HCT116 (cell line): ENCODE measurements at places on chromosomes 11 and 22. TPM values are rescaled to one million over a fixed set of nuclear protein-coding genes. Genes with fewer than 3 reads are reported as not detected.

Gene LDHA
- total RNA-seq, result 974 TPM

Gene RPL3
- 2,966 TPM for total RNA-seq

Gene SLC15A3
- not detected for total RNA-seq

Gene OR4S2
- not detected for total RNA-seq

Gene OR2AG2
- 0.07 TPM for total RNA-seq

Gene MN1
- 2.9 TPM for total RNA-seq

DNA sequence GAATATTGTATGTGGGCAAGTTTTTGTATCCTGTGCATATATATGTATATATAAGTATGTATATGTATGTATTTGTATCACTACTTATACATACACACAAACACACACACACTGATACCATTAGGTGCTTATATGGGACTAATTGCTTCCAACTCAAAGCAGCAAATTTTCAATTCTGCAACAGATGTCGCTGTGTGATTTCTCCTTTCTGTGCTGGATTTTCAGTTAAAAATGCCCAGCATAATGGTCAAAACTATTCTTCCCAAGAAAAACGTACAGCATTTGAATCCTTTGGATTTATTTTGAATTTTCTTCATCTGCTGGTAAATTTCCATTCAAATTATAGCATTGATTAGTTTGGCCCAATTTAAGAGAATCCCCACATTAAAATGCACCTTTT is 4.3 kb downstream of the CADM1 start:
- no peaks in the 10 kb centered on the region for H3K27me3 ChIP-seq
- no peaks in the 10 kb centered on the region for H3K4me1 ChIP-seq
- no peaks in the 10 kb centered on the region for H3K36me3 ChIP-seq
- H3K4me3 ChIP-seq, result no peak overlapping the region
- DNase-seq, result no peak

- DNase-seq, result no peak
- H3K27me3 ChIP-seq, result no peaks in the 10 kb centered on the region
- H3K27ac ChIP-seq, result no peak overlapping the region
- H3K4me3 ChIP-seq, result no peak overlapping the region
Measured at GRCh38 chr11:118602331-118602730, 5.1 kb upstream of the PHLDB1 start.

GRCh38 chr11:16946477-16947282 is 67.5 kb downstream of the PLEKHA7 start:
- no peak overlapping the region for H3K4me3 ChIP-seq
- no peak for DNase-seq
- no peaks in the 10 kb centered on the region for H3K36me3 ChIP-seq
- no peaks in the 10 kb centered on the region for H3K27me3 ChIP-seq

- no peak for DNase-seq
- no peaks in the 10 kb centered on the region for H3K36me3 ChIP-seq
- H3K4me1 ChIP-seq, result no peaks in the 10 kb centered on the region
Measured at GRCh38 chr11:44007481-44008087, 40.2 kb upstream of the ACCSL start.

DNA sequence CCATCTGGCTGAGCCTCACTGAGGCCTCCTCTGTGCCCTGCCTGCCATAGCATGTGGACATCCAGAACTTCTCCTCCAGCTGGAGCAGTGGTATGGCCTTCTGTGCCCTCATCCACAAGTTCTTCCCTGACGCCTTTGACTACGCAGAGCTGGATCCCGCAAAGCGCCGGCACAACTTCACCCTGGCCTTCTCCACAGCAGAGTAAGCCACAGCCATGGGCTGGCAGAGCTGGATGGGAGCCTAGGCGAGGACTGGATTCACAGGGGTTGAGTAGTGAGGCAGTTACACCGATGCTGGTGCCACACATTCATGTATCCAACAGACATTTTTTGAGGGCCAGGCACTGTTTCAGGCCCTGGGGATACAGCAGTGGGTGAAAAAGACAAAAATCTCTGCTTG is 9.1 kb downstream of the SMTNL1 start:
- H3K4me1 ChIP-seq, result peaks cover 12% of the 10 kb centered on the region
- no peak overlapping the region for H3K4me3 ChIP-seq
- no peaks in the 10 kb centered on the region for H3K36me3 ChIP-seq
- no peak for DNase-seq
- no peaks in the 10 kb centered on the region for H3K27me3 ChIP-seq

DNA sequence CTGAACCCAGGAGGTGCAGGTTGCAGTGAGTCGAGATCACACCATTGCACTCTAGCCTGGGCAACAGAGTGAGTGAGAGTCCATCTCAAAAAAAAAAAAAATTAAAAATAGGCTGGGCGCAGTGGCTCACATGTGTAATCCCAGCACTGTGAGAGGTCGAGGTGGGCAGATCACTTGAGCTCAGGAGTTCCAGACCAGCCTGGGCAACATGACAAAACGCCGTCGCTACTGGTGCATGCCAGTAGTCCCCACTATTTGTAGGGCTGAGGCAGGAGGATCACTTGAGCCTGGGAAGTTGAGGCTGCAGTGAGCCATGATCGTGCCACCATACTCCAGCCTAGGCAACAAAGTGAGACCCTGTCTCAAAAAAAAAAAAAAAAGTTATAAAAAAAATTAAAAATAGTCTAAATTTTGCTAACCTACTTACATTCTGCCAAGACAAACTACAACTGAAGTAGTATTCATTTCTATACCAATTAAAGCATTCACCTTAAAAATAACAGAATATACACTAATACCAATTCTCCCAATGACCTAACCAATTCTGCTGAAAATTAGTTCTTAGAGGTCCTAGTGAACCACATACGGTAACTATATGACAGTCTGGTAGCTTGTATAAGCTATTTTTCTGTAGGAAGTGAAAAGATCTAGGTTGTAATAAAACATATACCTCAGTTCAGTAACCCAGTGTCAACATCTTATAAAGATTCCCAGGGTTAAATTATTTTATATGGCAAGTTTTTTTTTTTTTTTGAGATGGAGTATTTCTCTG is 7.1 kb downstream of the DDX6 start:
- no peaks in the 10 kb centered on the region for H3K27me3 ChIP-seq
- no peak overlapping the region for H3K4me3 ChIP-seq
- peaks cover 35% of the 10 kb centered on the region for H3K36me3 ChIP-seq
- H3K4me1 ChIP-seq, result peaks cover 4% of the 10 kb centered on the region
- H3K27ac ChIP-seq, result no peak overlapping the region
- DNase-seq, result no peak
